WERI-Rb-1 (cell line): ENCODE measurements at places on chromosomes 3 and 15.

DNA sequence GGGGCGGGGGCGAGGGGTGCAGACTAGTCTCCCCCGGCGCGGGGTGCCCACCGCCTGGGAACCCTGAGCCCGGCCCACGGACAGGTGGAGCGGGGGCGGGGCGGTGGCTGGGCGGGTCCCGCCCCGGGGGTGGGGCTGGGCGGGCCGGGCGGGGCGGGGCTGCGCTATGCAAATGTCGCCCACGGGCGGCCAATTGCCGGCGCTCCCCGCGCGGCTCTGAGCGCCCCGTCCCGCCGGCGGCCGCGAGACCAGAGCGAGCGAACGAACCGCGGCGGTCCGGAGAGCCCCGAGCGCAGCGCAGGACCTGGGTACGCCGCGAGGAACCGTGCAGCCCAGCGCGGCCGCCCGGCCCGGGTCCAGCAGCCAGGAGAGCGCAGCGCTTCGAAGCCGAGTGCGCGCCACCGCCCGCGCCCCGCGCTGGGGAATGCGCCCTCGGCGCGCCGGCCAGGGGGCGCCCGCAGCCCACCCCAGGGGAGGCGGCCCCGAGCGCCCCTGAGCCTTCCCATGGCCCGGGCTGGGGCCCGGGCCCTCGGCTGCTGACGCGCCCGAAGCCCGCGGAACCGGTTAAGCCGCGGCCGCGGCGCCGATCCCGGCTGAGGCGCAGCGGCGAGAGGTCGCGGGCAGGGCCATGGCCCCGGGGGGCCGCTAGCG, at the start of gene SEMA3F:
Gene SEMA3F (plus strand): TSS at position 485 of the 651 bp plus-strand sequence. CDS start 4,299 bp downstream, outside the sequence.
- DNase-seq = no peak

DNA sequence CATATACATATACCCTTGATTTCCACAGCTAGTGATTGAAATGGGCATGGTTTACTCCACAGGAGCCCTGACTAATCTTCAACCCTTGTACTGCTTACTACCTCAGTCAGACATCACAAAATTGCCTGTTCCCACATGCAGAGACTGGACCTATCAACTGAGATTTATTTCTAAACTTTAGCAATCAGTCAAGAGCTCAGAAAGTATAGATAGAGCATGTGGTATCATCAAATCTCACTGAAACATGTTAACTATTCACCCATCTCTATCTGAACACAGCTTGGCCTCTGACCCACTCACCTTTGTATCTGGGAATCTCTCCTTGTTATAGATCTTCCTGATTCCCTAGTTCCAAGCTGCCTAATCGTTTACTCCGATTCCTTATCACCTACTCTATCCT, 14.6 kb downstream of the ADAM10 start:
- DNase-seq = no peak

GRCh38 chr3:49903451-49904424, at the start of gene MST1R:
Gene MST1R (minus strand): TSS chr3:49903873. CDS start chr3:49903609, 264 bp downstream.
- DNase-seq = no peak

DNA sequence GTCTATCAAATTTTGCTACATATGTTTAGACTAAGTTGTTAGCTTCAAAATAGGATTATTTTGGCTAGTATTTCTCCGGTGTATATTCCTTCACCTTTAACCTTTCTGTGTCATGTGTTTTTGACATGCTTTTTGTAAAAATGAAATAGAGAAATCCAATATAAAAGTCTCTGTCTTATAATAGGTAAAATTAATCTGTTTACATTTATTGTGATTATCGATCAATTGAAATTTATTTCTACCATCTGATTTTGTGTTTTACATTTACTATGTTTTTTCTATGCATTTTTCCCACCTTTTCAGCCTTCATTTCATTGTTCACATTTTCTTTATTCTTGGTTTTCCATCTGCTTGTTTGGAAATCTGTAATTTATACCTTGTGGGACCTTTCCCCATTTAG, 11.7 kb upstream of the LHFPL4 start:
- no peak for DNase-seq

DNA sequence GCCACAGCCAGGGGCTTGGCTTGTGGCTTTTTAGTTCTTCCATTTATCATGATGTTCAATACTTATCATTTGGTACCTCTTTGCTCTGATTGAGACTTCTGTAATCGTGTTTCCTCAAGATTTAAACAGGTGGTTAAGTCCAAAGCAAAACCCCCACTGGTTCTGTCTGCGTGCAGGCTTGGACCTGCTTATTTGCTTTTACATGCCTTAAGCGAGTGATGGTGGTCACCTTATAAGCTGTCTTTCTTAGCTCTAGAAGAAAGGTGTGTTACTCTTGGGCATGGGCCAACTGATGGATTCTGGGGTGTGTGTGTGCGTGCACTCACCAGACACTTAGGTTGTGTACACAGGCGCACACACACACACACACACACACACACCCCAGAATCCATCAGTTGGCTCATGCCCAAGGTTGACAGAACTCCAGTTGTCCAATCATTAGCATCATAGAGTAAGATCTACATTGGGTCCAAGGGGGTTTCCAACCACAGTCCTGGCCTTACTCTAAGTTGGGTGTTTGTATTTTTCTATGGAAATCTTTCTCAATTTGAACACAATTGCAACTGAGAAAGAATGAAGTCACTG, 1.2 kb downstream of the MYZAP start:
- no peak for DNase-seq

DNA sequence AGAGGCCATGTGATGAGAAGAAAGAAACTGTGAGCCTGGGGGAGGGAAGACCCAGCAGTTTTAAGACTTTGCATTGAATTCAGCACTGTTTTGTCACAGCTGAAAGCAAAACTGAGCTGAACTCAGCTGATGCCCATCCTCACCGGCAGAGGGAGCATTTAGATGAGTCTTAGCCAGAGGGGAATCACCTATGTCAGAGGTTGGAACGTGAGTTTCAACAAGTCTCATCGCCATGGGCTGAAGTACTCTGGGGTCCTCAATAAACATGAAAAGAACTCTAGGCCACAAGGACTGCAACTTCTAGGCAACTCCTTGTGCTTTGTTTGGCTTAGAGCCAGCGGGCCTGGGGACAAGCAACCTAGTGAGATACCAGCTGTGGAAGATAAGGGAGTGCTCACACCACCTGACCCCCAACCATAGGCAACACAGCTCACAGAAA, 324.5 kb downstream of the TBL1XR1 start:
- DNase-seq = peak; percentile 53
